ENCODE measurements at places on chromosomes 12 and 14.
A peak's percentile ranks its signal among the peaks of the same experiment; 100 is the strongest.

GRCh38 chr12:53643232-53643979 is 17.2 kb upstream of the ATF7 start:
- DNase-seq = no peak

DNA sequence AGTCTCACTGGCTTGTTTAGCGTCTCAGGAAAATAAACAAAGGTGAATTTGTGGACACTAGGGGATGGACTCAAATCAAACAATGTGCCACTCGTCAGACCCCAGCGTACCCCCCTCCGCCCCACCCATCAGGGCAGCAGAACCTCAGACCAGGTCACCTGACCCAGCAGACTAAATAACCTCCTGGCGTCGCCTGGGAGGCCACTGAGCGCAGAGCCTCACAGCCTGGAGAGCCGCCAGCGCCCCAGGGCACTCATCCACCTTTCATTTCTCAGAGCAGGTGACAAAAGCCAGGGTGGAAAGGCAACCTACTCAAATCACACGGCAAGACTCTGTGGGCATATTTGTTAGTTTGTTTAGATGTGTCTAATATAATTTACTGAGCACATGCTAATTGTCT is 100.9 kb downstream of the DICER1 start:
- DNase-seq = no peak

- DNase-seq = no peak
Observed at GRCh38 chr14:85239791-85240190, 290.2 kb upstream of the FLRT2 start.

DNA sequence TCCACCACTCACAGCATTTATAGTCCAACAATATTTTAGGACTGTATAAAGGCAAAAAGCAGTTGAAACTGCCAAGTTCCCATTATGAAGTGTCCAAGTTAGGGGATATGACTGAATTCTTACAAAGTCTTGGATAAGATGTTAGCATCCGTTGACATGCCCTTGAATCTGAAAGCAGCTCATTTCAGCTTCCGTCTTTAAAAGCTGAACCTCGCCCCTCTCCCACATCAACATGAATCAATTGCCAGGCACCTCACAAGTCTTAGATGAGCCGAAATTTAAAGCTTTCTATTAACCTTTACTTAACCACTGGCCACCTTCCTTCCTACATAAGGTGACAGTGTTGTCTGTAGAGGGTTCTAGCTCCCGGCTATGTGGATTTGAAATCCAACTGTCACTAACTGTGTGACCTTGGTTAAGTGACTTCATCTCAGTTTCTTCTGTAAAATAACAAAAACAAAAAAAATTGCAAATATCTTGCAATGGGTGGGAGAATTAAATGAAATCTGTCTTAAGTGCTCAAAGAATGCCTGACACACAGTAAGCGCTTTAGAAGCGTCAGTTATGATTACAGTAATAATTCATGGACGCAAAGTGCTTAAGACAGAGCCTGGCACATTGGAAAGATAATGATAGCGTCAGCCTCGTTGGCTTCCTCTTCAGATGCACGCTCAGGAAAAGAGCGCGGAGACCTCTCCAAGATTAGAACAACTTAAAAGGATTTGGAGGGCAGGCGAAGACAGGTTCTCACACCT is 1.2 kb downstream of the PPP1CC start:
- DNase-seq = no peak

- no peak for DNase-seq
Observed at GRCh38 chr12:15580431-15580830, 208.8 kb downstream of the EPS8 start.

- DNase-seq = no peak
Observed at GRCh38 chr14:72237722-72238666, 305.8 kb downstream of the RGS6 start.

GRCh38 chr14:97960436-97960835 is 1163.3 kb downstream of the VRK1 start:
- no peak for DNase-seq

DNA sequence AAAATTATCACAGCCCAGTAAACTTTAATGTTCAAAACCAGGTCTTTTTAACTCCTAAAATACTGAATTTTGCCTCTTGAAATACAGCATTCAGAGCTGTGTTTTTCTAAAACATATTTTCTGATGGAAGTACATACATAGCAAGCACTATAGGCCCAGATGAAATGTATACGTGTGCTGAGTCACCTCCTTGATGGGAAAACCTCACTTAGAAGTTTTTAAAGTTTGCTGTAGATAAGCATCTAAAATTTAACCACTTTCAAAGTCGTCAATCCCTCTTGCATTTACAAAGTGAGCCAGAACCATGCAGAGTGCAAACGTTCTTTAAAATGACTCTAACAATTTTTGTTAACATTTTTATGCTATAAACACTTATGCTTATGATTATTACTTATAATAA is 618.8 kb downstream of the RPS29 start:
- no peak for DNase-seq

- DNase-seq = no peak
Observed at GRCh38 chr14:85516239-85517113, 13.5 kb upstream of the FLRT2 start.

- DNase-seq = peak; percentile 42
Observed at GRCh38 chr12:52121824-52122539, 42.5 kb downstream of the SMIM41 start.

- peak; percentile 65 for DNase-seq
Observed at GRCh38 chr12:111313833-111314259, 55.0 kb downstream of the PHETA1 start.

GRCh38 chr12:12323591-12323990 is 26.5 kb downstream of the MANSC1 start:
- DNase-seq = no peak

DNA sequence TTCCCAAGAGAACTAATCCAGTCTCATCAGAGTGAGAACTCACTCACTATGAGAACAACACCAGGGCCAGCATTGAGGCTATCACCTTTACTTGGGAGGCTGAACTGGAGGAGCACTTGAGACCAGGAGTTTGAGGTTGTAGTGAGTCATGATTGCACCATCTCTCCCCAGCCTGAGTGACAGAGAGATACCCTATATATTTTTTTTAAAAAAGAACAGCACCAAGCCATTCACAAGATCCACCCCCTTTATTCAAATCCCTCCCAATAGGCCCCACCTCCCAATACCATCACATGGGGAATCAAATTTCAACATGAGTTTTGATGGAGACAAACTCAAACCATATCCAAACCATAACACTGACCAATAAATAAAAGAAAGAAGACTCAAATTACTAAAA is 3.7 kb upstream of the TMX1 start:
- no peak for DNase-seq

- DNase-seq = no peak
Observed at GRCh38 chr12:50017641-50018040, 7.7 kb downstream of the RACGAP1 start.

- no peak for DNase-seq
Observed at GRCh38 chr12:53118751-53119300, 15.5 kb downstream of the SOAT2 start.

DNA sequence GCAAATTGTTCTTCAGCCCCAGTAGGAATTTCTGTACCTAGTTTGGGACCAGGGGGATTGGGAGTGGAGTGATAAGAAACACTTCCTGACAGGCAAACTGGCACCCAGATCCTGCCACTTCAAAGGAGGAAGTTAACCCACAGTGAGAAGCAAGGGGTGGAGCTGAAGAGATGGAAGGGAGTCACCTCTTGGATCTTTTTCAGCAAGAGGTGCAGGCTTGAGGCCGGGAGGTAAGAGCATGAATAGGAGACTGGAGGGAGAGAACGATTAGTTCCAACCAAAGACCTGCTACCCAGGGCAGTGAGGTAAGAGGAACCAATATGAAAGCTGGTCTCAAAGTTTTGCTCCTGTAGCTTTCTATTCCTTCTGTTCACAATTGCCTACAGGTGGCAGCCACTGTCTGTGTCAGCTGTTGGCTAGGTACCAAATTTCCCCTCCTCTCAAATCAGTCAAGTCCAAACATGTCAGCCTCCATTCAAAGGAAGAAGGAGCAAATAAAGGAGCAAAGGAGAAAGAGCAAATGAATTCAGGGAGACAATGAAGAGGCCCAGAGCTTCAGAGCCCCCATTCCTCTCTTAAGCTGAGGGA is 14.9 kb upstream of the TAC3 start:
- no peak for DNase-seq

- no peak for DNase-seq
Observed at GRCh38 chr14:85529803-85530574, at the start of gene FLRT2. Gene FLRT2 (plus strand): TSS chr14:85530144. CDS start chr14:85621515, 91,371 bp downstream.

GRCh38 chr14:104678346-104678745 is 11.1 kb upstream of the INF2 start:
- no peak for DNase-seq

- DNase-seq = peak; percentile 47
Observed at GRCh38 chr14:106039400-106039799, 513.0 kb downstream of the TMEM121 start.

DNA sequence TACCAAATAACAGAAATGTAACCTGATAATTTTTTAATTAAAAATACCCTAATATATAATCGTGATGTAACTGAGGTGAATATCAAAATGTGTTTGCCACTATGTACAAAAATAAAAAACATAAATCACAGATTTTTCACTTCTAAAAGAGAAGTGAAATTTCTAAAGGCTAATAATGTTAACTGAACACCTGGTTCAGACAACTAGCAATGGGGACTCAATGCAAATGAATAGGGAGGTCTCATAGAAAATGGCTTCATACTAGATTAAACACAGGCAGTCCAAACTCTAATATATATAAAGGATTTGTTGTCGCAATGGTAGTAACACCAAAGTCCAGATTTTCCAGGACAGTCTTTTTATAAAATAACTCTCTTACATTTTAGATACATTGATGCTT is 365.4 kb upstream of the ATP2B1 start:
- DNase-seq = no peak

DNA sequence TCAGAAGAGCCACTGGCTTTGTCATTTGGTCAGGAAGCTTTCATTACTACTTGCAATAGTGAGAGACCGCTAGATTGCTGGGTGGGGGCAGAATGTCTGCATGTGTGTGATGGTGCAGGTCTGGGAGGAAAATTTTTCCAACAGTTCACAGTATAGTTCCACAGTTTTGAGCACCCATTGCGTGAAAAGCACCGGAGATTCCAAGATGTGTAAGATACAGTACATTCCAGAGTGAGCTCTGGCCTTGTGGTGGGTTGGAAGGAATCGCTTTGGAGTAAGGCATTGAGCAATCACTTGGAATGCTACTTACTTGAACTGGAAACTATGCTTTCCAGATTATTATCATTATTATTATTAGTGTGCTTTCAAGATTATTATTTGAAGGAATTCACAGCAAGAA is 47.6 kb upstream of the FRMD6 start:
- no peak for DNase-seq

- no peak for DNase-seq
Observed at GRCh38 chr14:49960453-49960852, 67.6 kb downstream of the ARF6 start.

DNA sequence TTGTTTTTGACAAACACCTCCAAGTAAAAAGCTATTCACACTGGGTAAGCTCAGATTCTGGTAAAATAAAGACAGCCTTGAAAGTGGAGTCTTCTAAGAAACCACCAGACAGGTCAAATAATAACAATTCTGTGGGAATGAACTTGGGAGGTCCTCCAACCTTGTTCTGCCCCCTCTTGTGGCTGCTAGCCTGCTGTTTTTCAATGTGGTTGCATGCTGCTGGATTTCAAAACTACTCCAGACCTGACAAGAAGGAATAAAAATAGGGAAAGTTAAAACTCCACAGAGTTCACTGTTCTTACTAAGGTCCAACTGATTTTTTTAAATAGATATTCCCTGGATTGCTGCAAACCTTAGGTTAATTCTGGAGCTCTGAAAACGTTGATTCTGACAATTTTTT is 32.2 kb upstream of the RIN3 start:
- DNase-seq = no peak

DNA sequence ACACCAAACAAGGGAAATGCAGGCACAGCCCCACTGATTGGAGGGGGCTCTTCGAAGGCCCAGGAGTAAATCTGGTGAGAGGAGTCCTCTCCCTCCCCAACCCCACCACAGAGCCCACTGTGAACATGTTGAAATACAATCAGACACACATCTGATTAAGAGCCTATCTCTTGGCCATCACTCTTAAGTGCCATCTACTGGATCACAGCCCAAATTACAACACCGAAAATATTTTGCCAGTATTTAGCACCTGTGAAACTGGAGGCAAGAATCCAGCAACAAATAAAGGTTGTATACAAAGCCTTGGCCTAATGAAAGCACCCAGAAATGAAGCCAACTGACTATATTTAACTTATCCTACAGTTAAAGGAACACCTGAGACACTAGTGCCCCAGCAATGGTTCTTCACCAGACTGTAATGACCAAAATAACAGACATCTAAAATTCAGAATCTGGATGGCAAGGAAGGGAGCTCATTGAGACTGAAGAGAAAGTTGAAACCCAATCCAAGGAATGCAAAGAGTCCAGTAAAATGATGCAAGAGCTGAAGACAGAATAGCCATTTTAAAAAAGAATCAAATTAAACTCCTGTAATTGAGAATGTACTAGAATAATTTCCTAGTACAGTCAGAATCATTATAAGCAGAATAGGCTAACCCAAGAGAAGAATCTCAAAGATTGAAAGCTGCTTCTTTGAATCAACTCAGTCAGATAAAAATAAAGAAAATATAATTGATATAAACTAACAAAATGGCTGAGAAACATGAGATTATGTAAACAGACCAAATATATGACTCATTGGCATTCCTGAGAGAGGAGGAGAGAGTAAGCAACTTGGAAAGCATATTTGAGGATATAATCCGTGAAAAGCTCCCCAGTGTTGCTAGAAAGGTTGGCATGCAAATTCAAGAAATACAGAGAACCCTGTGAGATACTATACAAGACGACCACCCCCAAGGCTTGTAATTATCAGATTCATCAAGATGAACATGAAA is 1117.0 kb downstream of the FLRT2 start:
- no peak for DNase-seq

GRCh38 chr12:87704374-87704773 is 324.8 kb downstream of the C12orf50 start:
- no peak for DNase-seq

GRCh38 chr12:115818973-115819372 is 458.5 kb downstream of the MED13L start:
- DNase-seq = no peak

GRCh38 chr14:64324461-64324860 is 30.3 kb upstream of the ESR2 start:
- no peak for DNase-seq

GRCh38 chr14:95025218-95025617 is 132.1 kb downstream of the DICER1 start:
- DNase-seq = no peak

- no peak for DNase-seq
Observed at GRCh38 chr12:51242876-51243275, 4.2 kb downstream of the DAZAP2 start.

Measured in stimulated activated CD4-positive, alpha-beta T cell treated with anti-CD3 and anti-CD28 coated beads, TNF-alpha, amount 100 ng/mL, for 4 hours (primary cell).